ENCODE measurements at places on chromosomes 5 and 9.

DNA sequence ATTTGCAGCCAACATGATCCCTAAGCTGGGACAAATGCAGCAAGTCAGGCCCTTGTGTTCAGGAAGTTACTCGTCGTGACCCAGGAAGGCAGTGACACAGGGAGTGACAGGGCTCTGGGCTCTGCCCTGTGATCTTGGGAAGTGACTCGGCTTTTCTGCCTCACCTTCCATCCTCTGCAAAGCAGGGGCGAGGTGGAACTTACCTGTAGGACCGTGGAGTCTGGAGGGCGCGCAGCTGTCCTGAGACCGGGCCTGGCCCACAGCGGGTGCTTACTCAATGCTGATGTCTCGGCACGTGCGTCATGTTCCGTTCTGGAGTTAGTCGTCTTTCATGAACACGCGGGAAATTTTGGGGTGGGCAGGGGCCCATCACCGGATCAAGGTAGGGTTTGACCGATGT, 22.8 kb upstream of the LPCAT1 start:
- DNase-seq = no peak

- DNase-seq = peak; percentile 54
Observed at GRCh38 chr9:71604197-71605063, 163.9 kb downstream of the CEMIP2 start.

DNA sequence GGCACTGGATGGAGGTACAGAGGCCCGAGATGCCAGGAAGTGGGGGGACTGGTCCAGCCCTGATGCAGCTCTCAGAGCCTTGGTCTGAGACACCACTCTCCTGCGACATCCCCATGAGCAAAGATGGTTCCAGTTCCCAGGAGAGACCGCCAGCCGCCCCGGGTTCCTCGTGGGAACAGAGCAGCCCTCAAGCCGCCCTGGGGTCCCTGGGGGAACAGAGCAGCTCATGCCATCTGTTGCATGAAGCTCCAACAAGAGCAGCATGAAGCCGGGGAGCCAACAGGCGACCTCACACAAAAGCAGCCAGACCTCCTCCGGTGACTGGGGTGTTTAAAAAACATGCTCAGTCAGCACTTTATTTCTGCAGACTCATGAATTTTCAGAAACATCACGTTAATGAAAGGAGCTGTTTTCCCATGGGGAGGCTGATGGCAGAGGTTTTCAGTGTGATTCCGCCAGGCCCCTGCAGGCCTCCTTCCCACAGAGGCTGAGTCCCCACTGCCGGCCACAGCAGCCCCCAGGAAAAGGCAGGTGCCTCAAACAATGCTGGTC, 6.2 kb downstream of the SLC6A18 start:
- no peak for DNase-seq

GRCh38 chr5:126647071-126647470, 46.3 kb downstream of the PHAX start:
- DNase-seq = no peak

DNA sequence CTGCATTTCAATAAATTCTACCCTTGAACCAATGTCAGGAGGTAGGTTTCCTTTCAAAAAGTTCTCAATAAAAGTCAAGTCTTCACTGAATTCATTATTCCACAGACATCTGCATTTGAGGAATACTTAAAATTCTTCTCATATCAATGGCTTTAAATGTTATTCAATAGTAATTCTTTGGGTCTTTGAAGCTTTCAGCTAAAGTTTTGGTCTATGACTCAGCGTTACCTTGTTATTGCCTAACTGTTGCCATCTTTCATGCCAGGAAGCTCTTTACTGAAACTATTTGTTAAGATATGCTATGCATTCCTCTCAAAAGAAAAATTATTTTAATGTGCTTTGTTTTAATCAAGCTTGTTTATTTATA, 170.5 kb downstream of the NNT start:
- no peak for DNase-seq

DNA sequence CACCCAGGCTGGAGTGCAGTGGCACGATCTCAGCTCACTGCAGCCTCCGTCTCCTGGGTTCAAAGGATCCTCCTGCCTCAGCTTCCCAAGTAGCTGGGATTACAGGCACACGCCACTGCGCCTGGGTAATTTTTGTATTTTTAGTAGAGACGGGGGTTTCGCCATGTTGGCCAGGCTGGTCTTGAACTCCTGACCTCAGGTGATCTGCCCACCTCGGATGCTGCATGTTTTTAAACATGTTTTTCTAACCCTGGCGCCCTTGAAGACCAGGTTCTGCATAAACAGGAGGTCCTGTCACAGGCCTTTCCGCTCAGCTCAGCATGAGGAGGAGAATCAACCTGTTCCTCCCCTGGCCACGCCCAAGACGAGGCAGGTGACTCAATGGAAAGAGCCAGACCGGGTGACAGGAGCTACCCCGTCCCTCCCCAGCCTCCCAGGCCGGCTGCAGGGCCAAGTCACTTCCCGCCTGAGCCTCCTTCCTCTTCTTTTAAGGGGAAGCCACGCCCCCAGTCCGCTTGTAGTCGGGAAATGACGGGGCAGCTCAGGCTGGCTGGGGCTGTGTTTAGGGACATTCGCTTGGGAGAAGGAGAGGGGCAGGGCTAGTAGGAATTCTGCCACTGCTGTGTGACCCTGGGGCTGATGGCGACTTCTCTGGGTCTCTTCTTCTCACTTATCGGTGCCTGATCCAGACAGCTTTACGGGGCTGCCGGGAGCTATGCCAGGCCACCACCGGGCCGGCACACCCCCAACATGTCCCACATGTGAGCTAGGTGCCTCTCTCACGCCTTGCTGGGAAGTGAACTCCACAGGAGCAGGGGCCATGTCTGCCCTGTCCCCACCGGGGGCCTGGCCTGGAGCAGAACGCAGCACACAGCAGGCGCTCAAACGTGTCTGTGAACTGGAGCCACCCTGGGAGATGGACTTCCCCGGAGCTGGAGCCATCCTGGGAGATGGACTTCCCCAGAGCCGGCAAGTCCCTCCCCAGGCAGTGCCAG, 6.1 kb downstream of the NOTCH1 start:
- DNase-seq = peak; percentile 78

DNA sequence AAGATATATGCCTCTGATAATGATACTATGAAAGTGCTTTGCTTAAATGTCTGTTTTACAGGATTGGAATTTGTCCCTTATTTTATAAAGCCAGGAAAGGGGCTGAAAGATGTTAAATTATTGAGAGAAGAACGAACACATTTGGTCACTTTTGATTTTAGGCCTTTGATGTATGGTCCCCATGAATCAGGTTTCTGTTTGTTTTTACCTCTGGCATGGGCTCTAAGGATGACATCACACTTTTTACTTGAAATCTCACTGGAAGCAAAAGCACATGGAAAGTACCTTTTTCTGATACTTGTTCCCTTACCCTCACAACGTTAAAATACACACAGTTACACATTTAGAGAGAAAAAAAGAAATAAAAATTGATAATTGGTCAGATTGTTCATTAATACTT, 6.9 kb downstream of the OTULIN start:
- DNase-seq = no peak

DNA sequence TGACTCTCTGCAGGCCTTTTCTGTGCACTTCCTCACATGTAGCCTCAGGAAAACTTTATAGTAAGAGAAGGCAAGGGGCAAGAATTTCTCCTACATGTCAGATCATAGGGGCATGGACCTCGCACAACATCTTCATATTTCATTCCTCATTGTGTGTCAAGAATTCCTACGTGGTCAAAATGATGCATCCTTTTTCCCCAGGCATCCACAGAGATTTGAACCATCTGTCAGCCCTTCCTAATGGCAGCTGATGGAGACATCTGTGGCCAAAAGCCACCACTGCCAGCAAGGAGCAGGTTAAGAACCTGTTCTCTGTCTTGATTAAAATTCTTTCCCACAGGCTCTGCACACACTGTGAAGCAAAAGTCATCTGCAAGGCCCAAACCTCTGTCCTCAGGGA, 42.5 kb downstream of the MFAP3 start:
- no peak for DNase-seq

- DNase-seq = no peak
Observed at GRCh38 chr5:52859628-52860027, 71.9 kb downstream of the ITGA1 start.

DNA sequence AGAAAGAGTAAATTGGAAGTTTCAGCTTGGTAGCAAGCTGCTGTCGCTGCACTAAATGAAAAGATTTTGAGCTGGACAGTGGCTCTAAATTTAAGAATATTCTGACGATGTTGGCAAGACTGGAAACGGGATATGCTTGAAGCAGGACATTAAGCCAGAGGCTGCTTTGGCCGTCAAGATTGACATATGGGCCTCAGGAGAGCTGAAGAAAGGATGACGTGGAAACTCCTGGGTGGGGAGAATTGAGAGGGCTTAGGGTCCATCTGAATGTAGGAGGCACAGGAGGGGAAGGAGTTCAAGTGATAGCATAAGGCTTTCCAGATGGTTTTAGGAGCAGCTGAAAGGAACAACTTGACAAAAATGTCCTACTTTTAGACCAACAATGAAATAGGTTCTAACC, 108.9 kb downstream of the PAPPA start:
- DNase-seq = no peak

GRCh38 chr5:73418244-73418691, 30.3 kb downstream of the FOXD1 start:
- DNase-seq = no peak

DNA sequence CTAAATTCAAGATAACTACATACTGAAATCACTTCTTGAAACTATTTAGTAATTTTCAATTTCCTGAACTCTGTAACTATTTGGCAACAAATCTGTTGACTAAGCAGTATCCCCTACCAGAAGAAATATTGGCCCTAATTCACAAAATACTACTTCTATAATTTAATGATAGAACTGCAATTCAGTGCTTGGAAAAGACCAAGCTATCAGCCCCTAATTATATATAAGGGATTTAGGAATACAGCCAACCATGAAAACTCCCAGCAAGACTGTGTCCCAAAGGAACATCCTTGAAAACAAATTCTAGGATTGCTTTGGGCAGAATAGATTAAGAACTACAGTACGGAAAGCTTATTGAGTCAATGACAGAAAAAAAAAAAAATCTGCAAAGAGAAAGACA, 169.2 kb downstream of the RAB3C start:
- no peak for DNase-seq

DNA sequence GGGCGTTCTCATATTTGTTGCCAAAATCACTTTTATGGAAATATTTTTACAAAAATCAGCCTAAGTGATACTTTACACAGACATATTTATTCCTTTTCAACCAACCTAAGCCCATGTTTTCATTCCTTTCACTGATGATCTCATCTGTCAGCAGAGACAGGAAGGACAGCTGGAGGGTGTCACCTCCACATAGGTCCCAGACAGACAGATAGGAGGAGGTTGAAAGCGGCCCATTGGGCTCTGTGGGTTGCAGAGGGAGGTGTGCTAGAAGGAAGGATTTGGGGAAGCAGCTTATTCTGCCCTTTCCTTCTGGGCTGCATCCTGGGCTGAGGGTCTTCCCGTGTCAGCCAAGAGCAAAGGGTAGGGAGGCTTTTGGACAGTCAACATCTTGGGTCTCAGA, 26.0 kb upstream of the SEMA4D start:
- no peak for DNase-seq

DNA sequence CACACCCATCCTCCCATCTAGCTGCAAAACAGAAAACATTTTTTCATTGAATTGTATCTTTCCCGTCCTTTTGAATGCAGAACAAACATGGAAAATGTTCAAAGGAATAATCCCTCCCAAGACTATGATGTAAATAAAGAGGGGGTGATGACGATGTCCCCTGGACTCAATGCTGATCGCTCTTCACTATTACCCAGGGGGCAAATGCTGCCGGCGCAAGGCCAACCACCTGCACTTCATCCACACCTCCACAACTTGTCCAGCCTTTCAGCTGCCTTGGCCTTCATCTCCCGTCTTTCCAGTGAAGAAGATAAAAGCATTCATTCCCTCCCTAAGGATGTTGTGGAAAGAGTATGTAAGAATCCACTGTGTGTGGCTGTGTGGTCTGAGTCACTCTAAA, 240.3 kb downstream of the AGTPBP1 start:
- no peak for DNase-seq

GRCh38 chr5:14211818-14212803, 69.0 kb downstream of the TRIO start:
- DNase-seq = no peak

DNA sequence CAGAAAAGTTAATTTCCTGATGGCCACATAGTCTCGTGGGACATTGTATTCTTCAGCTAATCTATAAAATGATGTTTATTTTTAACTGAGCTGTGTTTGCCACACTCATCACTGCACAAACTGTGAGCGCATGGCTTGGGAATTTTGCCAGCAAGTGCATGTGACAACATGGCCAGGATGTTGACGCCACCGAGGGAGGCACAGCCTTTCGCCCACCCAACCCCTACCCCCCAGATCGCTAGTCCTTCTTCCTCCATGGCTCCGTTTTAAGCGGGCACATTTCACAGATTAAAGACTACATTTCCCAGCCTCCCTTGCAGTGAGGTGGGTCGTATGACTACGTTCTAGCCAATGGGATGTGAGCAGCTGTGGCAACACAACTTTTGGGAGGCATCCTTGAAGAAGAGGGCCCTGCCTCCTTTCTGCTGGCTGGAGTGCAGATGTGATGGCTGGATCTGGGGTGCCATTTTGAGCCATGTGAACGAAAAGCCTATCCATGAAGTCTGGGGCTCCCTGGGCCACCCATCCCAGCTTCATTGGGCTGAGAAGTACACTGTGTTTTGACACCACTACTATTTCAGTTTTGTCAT, 7.9 kb downstream of the NRARP start:
- no peak for DNase-seq

DNA sequence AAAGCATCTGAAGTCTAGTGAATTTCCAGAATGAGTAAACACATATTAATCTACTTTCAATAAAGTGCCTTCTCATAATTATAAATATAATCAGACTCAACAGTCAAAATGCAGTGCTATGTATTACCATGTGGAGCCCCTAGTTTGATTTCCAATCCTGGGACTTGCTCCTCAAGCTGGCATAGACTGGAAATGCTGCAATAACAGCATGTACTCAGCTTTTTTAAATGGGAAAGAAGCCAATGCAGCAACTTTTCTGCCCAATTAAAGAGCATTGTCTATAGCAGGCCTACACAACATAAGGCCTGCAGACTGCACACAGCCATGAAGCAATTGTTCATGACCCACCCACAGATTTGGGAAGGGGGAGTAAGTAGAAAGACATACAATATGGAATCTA, 103.2 kb downstream of the NR2F1-AS1 start:
- no peak for DNase-seq

GRCh38 chr5:169154679-169155078, 146.3 kb downstream of the SLIT3 start:
- DNase-seq = no peak

GRCh38 chr9:114312513-114312875, 10.4 kb upstream of the ORM1 start:
- DNase-seq = no peak
